ENCODE measurements at places on chromosomes 7 and 10.

DNA sequence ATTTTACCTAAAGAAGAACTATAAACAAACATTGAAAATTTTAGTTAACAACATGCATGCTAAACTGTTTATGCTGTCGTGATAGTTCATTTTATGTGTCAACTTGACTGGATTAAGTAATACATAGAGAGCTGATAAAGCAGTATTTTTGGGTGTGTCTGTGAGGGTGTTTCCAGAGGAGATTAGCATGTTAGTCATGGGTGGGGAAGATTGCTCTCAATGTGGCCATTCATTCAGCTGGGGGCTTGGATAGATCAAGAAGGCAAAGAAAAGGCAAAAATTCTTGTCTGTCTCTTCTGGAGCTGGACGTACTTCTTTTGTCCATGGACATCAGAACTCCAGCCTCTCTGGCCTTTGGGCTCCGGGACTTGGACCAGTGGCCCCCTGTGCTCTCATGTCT lies 172.9 kb upstream of the SEMA3E start:
- no peak for DNase-seq

DNA sequence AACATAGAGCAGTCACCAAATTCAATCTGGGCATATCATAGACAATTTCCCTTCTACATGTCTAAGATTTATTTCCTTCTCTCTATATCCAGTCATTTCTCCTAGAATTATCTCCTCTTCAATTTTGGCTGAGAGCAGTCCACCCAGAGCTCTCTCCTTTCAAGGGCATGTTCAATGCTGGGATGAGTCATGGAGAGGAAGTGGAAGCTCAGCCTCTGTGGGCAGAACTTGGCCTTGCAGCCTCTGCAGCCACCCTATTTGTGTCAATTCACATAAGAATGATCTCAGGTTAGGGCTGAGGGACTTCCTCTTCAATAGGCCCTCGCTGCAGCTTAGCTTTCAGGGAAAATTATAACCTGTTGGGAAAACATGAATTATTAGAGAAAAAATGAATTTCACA lies 560.8 kb downstream of the POM121L12 start:
- no peak for DNase-seq

DNA sequence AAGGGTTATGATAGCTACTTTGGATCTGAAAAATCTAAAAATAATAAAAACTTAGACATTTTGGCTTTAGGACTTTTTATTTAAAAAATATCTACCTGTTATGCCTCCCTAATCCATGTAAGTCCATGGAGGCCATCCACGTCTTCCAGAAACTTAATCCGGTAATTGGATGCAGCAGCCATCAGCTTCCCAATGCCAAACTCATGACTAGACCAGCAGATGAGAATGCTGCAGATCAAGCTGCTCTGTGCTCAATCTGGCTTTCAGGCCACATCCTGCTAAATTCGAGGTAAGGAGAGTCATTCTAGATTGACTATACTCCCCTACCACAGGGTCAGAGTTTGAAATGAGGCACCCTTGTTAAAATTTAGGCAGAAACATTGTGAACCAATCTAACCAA lies 168.5 kb upstream of the TCERG1L start:
- DNase-seq = no peak

DNA sequence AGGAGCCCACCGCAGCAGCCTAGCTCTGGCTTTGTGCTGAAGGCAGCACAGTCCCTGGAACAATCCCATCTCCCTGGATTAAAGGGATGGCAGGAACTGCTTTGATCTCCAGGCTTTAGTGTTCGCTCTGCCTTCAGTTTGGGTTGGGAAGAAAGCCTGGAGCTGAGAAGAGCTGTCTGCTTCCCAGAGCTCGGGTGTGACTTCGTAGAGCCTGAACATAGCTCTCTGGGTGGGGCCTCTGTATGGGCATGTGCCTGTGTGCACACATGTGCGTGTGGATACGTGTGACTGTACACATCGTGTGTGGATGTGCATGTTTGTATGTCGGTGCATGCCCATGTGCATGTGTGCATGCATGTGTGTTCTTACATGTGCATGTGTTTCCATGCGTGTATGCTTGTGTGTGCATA lies 8.7 kb downstream of the ADCY1 start:
- DNase-seq = no peak

DNA sequence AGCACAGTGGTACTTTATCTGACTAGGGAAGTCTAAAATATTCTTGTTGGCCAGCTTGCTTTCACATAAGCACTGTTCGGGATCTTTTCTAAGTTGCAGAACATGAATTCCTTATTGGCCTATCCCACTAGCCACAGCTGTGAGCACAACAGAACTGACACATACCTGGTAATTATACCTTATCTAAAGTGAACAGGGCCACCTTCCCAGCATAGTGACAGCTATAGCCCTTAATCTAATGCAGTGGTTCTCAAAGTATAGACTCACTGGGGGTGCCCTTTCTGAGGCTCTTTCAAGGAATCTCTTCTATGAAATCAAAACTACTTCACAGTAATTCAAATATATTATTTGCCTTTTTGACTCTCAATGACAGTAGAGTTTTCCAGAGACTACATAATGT lies 184.7 kb upstream of the KAT6B start:
- no peak for DNase-seq

DNA sequence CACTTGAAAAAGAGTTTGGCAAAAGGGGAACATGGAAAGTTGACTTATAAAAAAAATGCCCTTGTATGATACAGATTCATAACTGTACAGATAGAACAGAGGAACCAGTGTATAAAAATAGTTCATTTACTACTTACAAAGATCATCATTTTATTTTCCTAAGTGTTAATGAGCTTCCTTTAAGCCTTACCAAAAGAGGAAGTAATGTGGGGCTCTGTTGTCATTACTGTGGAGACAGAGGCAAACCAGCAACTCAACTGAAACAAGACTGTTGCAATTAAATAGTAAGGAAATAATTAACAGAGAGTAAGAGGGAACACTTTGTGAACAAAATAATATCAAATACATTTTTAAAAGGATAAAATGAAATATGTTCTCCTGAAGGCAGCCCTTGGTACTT lies 526.2 kb upstream of the ADARB2 start:
- DNase-seq = no peak

DNA sequence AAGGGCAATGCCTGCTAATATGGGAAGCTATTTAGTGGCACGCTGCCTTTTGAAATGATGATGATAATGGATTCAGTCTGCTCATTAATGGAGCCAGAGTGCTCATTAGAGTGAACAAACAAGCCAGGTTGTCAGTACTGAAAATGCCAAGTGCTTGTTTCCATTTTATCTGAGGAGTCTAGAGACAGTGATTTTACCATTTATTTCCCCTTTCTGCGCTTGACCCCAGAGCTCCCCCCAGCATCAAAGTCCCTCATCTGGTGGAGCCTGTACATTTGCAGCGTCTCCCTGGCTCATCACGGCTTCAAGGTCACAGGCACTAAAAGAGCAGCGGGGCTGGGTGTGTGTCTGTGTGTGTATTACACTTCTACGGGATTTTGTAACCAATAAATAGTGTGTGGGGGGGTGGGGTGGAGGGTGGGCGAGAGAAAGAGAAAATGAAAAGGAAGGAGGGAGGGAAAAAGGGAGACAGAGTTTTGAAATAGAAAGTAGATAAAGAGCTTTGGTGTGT lies 553.8 kb downstream of the TFEC start:
- DNase-seq = peak; percentile 11

GRCh38 chr10:79144351-79145173 lies 75.8 kb downstream of the ZMIZ1 start:
- DNase-seq = no peak

DNA sequence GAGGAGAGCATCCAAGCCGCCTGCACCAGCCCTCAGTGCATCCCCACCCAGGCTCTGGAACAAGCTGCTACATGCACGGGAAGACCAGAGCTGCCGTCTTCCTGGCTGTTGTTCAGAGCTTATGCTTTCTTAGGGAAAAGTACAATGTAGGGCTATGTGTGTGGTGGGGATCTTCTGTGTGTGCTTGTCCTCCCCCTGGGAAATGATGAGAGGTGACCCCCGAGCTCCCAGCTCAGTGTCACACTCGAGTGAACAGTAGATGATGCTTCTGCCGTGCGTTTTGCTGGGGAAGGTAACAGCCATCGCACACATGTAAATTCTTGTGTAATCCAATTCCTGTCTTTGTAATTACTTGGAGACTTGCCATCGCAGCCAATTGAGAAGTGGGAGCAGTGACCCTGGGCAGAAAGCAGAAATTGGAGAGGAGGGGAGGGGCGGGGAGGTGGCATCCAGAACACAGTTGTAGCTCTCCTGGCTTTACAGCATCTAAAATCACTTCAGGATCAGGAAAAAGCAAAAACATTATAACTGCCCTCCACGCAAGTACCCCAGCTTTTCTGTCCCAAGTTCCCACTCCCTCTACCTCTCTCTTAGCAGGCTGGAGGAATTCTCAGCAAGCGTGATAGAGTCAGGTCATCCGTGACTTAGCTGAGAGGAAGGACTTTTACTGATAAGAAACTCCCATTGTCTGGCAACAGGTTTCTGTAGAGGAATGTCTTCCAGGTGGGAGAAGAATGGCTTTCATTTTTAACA lies 149.6 kb downstream of the TCF7L2 start:
- no peak for DNase-seq

- DNase-seq = no peak
Observed at GRCh38 chr7:1720326-1720725, 50.2 kb downstream of the ELFN1 start.

GRCh38 chr10:114726820-114727271 lies 68.8 kb upstream of the ABLIM1 start:
- no peak for DNase-seq

GRCh38 chr7:77205706-77206105 lies 6.1 kb upstream of the FGL2 start:
- DNase-seq = peak; percentile 27

DNA sequence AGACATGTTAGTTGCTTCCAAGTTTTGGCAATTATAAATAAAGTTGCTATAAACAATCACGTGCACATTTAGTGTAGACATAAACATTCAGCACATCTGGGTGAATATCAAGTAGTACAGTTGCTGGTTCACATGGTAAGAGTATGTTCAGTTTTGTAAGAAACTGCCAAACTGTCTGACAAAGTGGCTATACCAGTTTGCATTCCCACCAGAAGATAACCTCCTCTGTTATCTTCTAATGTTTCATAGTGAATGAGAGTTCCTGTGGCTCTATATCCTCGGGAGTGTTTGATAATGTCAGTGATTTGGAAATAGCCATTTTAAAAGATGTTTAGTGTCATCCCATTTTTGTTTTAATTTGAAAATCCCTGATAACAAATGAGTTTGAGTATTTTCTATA lies 259.6 kb upstream of the PLXDC2 start:
- no peak for DNase-seq

GRCh38 chr7:56121440-56121839 lies 5.2 kb upstream of the NUPR2 start:
- no peak for DNase-seq

All from AG20443 (cell line).